ENCODE measurements at places on chromosomes 5 and 9.
A peak's percentile ranks its signal among the peaks of the same experiment; 100 is the strongest.

GRCh38 chr5:134110382-134110781, 4.1 kb upstream of the TCF7 start:
- no peak for DNase-seq

GRCh38 chr9:76405868-76406267, 11.6 kb upstream of the RFK start:
- no peak for DNase-seq

DNA sequence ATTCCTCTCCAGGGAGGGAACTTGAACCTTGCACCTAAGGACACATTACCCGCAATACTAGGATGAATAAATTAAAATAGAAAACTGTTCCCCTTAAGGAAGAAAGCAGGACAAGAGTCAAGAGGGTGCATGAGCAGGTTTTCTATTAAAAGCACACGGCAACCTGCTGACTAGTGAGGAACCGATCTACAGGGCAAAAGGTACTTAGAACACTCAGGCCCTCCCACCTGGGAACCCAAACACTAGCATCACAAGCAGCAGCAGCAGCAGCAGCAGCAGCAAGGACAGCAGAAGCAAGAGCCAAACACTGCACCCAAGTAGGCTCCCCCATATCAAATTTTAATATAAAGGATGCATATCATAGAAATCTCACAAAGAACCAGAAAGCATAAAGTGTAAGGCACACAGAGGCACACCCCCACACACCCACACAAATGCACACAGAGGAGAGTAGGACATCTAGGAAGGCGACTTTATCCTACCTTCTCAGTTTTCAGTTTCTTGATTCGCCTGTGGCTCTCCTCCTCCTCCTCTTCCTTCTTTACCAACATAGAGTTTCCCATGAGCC, 2.8 kb downstream of the ZNF608 start:
- no peak for DNase-seq

DNA sequence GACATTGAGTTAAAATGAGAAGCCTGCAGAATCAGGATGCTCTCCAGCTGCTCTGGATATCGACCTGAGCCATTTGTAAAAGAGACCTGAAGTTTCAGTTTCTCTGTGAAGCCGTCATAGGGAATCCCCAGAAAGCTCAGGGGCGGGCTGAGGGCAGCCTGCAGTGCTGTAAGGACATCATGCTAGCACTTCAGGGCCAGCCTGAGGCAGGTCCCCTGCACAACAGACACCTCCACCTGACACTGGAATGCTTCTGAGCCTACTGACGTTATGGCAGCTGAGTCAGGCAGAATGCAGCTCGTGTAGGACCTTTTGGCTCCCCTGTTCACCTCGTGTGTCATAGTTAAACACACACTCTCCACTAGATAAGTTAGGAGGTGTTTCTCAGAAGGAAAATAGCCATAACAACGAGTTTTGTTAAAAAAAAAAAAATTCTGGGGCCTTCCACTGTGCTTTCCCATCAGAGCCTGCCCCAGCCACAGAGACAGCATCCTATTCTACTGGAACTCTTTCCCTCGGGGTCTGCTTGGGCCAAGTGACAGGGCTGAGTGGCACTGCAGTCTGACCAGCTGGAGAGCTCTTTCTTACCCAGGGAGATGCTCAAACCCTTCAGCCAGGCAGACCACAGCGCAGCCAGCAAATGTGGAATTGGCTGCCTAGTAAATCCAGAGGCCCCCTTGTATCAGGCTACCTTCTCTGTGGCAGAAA, 354.9 kb downstream of the DIRAS2 start:
- no peak for DNase-seq

- DNase-seq, result no peak
Observed at GRCh38 chr5:82821846-82822633, 255.2 kb downstream of the TMEM167A start.

- DNase-seq, result no peak
Observed at GRCh38 chr5:2783223-2783622, 31.7 kb upstream of the IRX2 start.

- DNase-seq, result no peak
Observed at GRCh38 chr5:120088836-120089235, 375.3 kb upstream of the PRR16 start.

- no peak for DNase-seq
Observed at GRCh38 chr5:61816585-61817450, 484.8 kb downstream of the ZSWIM6 start.

DNA sequence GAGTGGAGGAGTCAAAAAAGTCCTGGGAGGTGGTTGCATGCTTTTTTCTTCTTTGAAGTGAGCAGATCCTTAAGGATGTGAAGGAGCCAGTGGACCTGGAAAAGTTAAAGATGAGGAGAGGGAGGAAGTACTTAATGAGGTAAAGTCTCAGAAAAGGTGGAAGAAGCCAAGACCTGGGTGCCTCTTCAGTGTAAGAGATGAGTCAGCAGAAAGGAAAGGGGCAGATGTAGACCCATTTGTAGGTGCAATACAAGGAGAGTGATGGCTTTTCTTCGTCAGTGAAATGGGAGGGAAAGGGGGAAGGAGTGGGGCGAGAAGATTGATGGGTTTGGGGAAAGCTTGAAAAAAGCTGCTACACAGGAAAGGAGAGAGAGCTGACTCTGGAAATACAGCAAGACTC, 82.9 kb downstream of the ANGPTL2 start:
- no peak for DNase-seq

GRCh38 chr9:115922444-115922843, 231.1 kb upstream of the PAPPA start:
- DNase-seq, result no peak

DNA sequence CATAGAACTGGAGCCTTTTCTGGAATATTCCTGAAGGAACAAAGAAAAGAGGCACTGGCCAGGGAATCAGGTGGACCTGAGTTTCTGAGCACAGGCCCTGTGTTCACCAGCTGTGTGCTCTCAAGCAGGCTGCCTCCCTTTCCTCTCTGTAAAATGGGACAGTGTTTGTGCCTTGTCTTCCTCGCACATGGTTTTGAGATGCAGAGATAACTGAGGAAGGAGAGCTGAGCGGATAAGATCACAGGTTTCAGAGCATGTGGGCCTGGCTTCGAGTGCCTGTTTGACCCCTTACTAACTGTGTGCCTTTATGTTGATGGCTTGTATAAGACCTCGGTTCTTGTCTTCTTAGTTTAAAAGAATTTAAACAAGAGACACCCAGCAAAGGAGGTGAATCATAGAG, 46.2 kb upstream of the HAND1 start:
- no peak for DNase-seq

- DNase-seq, result no peak
Observed at GRCh38 chr5:103232393-103232999, 26.1 kb upstream of the MACIR start.

- DNase-seq, result no peak
Observed at GRCh38 chr5:141392429-141393198, at the start of gene PCDHGA8. TSS of gene PCDHGA8 (plus strand) at chr5:141392633. CDS start at chr5:141392814, 181 bp downstream.

DNA sequence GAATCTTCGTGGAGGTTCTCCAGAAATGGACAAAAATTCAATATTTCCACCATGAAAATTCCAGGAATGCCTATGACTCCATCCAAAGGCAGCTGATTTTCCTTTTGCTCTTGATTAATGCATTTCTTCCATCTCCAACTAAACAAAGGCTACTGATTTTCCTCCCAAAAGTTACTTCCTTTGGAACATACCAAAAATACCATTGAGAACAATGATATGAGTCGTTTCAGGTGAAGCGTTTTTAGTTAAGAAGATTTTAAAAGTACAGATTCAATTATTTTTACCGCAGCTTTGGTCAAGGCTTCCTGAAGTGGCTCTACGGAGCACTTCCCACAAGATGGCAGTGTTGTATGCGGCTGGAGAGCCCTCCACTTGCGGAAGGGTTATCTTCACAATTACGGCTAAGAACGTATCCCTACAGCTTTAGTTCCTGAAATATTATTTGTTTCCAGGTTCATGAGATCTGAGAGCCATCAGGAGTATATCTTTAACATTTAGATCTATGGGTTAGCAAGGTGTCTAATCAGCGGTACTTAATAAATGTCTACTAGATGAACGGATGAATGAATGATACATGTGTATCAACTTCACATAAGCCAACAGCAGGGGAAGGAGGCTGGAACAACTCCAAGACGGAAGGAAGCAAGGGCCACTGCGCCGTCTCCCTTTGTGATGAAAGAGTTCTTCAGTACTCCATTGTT, 35.9 kb upstream of the ARSB start:
- no peak for DNase-seq

- DNase-seq, result no peak
Observed at GRCh38 chr9:98823666-98824334, 16.3 kb downstream of the GALNT12 start.

- DNase-seq, result no peak
Observed at GRCh38 chr5:122314036-122314435, 2.0 kb downstream of the SNCAIP start.

DNA sequence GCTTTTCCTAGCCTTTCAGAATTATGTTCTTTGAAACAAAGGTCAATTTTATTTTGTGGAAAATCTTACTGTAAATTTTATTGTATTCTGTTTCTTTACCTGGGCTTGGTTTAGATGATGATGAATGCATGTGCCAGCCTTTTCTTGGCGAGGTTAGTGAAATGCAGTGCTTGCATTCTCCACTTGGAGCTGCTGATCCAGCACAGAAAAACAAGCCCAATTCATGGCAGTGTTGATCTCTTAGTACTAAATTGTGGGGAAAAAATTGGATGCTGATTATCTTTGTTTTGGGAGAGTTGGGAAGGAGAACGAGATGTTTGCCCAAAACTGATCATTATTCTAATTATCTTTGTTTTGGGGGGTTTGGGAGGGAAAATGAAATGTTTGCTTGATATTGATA, 3.7 kb downstream of the HABP4 start:
- no peak for DNase-seq

- no peak for DNase-seq
Observed at GRCh38 chr5:159290741-159291140, 27.7 kb downstream of the UBLCP1 start.

DNA sequence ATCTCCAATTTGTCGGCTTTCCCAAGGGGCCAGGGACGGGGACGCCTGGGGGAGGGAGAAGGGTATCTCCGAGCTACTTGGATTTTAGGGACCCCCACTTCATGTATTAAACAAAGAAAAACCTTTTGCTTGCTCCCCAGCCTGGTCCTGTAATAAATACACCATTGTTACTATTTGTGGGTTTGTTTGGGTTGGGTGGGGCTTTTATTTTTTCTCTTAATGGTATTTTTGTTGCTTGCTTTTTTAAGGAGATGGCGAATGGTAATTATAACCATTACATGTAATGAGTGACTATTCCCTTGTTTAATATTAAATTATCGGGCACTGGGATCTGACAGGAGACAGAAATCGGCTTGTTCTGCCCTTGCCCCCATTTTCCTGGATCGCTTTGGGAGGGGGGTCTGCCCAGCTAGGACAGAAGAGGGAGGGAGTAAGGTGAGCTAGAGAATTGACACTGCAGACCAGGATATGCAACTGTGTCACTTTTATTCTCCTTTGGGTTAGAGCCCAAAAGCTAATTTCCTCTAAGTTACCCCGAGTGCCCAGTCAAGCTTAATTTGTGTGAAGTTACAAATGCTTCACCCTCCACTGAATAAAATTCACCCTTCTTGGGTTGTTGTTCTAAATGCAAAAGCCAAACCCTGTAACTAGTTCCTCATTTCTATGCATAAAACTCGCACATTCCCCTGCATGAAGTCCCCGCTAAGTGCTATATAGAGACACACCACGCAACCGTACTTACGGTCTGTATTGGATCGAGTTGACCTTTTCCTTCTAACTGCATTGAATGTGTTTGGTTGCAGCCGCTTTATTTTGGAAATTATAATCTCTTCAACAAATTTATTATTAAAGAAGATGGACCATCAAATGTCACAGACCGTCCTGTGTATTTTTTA, 1.6 kb upstream of the ZNF608 start:
- DNase-seq, result no peak

GRCh38 chr9:18739641-18740318, 265.8 kb downstream of the ADAMTSL1 start:
- no peak for DNase-seq

GRCh38 chr5:172775326-172776234, 4.6 kb upstream of the DUSP1 start:
- DNase-seq, result peak; percentile 90

GRCh38 chr5:72021651-72022357, 85.5 kb upstream of the MAP1B start:
- DNase-seq, result no peak

- DNase-seq, result no peak
Observed at GRCh38 chr9:87063246-87063645, 115.9 kb upstream of the GAS1 start.

DNA sequence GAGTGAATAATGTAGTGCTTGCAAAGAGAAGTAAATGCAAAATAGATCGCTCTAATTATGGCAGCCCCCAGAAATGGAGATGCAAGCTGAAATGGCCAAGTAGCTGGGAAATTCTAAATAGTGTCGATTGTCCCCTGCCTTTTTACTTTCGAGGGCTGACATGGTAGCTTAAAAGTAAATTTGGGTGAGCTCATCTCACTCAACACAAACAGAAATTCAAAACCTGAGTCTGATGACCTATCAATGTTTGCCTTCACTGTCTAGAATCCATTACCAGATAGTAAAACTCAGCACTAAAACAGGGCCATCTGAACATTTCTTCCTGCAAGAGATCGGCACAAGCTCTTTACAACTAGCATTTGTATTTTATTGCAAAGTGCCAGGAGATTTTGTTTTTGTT, 7.0 kb upstream of the LHX2 start:
- no peak for DNase-seq

DNA sequence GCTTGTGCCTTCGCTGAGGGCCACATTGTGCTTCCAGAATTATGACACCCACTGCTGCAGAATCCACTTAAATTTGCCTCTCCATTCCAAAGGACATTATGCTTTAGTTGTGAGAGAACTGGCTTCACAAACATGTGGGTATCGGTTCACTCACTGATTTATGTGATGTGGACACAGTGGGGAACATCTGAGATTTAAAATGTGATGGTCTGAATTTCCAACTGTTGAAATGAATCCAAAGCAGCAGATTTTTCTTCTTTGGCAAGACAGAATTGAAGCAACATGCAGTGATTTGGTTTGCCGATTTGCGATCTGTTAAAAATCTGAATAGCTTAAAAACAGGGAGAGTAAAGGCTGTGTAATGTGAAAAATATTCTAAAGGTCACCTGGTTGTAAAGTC, 20.3 kb downstream of the PCSK5 start:
- DNase-seq, result no peak

- DNase-seq, result no peak
Observed at GRCh38 chr5:14869668-14870164, 1.9 kb downstream of the ANKH start.

GRCh38 chr5:77635067-77635916, 3.2 kb downstream of the OTP start:
- DNase-seq, result no peak

DNA sequence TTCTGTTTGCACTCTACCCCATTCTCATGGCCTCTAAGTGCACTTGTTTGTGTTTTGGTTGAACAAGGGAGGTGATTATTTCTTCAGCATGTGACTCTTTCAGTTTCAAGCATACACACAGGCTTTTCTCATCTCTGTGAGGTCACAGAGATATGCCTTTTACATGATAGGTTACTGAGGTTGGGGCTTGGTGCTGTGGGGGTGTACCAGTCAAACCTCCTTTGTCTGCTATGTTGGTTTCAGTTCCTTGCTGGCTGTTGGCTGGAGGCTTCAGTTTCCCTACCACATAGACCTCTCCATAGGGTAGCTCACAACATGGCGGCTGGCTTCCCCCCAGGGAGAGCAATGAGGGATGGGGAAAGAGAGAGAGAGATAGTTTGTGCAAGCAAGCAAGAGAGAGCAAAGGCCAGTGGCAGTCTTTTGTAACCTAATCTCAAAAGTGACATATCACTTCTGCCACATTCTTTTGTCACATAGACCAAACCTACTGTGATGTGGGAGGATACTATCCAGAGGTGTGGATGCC, 96.7 kb upstream of the SEMA6A start:
- no peak for DNase-seq

Measured in SIG-M5 (cell line).